Fibroblast of mammary gland (primary cell): ENCODE measurements at places on chromosomes 1 and 21.

DNA sequence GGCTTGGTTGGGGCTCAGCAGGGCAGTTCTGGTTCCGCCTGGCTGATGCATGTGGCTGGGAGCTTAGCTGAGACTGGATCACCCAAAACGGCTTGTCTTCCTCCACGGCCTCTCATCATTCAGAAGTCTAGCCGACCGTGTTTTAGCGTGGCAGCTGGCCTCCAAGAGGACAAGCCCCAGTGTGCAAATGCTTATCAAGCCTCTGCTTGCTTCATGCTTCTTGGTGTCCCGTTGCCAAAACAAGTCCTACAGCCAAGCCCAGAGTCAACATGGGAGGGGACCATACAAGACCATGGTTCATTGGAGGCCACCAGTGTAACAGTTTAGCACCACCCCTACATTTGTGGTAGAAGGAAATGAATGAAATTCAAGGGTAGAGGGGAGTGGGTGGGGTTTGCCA, 10.5 kb upstream of the KDF1 start:
- no peak for DNase-seq

DNA sequence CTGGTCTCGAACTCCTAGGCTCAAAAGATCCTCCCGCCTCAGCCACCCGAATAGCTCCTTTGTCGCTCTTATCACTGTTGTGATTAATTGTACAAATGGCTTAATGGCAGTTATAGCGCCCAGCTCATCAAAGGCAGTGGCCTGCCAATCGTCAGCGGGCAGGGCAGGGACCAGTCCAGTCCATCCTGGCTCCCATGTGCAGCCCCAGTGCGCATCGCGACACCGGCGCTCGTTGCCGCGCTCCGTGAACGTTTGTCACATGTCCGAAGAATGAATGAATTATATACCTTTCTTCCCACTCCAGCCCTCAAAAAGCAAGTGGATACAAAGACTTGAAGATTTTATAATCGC, 18.4 kb downstream of the MTX1 start:
- peak; percentile 38 for DNase-seq

DNA sequence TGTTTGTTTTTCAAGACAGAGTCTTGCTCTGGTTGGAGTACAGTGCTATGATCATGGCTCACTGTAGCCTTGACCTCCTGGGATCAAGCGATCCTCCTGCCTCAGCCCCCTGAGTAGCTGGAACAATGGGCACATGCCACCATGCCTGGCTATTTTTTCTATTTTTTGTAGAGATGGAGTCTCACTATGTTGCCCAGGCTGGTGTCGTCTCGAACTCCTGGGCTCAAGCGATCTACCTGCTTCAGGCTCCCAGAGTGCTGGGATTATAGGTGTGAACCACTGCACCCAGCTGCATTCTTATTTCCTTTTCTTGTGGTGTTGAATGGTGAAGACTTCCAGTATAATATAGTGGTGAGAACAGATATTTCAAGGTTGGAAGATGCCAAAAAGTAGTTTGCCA, 28.0 kb downstream of the B3GALT5 start:
- DNase-seq, result no peak

- DNase-seq, result no peak
These were observed 24.6 kb downstream of the RUNX3 start for GRCh38 chr1:24905355-24905978.

- peak; percentile 69 for DNase-seq
These were observed 7.3 kb downstream of the SYNC start for GRCh38 chr1:32695098-32695904.
